ENCODE measurements at places on chromosomes 5 and 9. TPM values are rescaled to one million over a fixed set of nuclear protein-coding genes. Genes with fewer than 3 reads are reported as not detected.

The TMC1 gene
- total RNA-seq = not detected

The ZDHHC12 gene
- 21.2 TPM for total RNA-seq

The GRM6 gene
- not detected for total RNA-seq

The LCN15 gene
- total RNA-seq = not detected

GRCh38 chr9:17480966-17481365 is 97.9 kb upstream of the SH3GL2 start:
- H3K27ac ChIP-seq = no peak overlapping the region
- H3K4me1 ChIP-seq = no peaks in the 10 kb centered on the region
- DNase-seq = peak; percentile 1
- no peak overlapping the region for H3K4me3 ChIP-seq

DNA sequence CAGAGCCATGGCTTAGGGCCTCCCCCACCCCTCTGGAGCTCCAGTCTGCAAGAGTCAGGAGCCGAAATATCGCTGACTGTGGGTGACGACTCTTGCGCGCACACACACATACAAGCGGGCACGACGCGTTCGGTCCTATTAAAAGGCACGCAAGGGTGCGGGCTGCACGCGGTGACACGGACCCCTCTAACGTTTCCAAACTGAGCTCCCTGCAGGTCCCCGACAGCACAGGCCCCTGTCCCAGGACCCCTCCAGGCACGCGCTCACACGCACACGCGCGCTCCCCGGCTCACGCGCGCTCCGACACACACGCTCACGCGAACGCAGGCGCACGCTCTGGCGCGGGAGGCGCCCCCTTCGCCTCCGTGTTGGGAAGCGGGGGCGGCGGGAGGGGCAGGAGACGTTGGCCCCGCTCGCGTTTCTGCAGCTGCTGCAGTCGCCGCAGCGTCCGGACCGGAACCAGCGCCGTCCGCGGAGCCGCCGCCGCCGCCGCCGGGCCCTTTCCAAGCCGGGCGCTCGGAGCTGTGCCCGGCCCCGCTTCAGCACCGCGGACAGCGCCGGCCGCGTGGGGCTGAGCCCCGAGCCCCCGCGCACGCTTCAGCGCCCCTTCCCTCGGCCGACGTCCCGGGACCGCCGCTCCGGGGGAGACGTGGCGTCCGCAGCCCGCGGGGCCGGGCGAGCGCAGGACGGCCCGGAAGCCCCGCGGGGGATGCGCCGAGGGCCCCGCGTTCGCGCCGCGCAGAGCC is at the start of gene GRIN1:
GRIN1 (plus strand) TSS at position 433 of the 746 bp plus-strand sequence. CDS start 333 bp downstream, outside the sequence.
- H3K36me3 ChIP-seq = no peaks in the 10 kb centered on the region
- H3K4me3 ChIP-seq = no peak within 1 kb of the TSS

- no peaks in the 10 kb centered on the region for H3K36me3 ChIP-seq
- H3K4me3 ChIP-seq = no peak overlapping the region
- no peaks in the 10 kb centered on the region for H3K4me1 ChIP-seq
- no peak overlapping the region for H3K27ac ChIP-seq
Measured at GRCh38 chr5:138685193-138685745, 68.0 kb upstream of the CTNNA1 start.

GRCh38 chr9:93066978-93067603 is 8.6 kb downstream of the SUSD3 start:
- no peaks in the 10 kb centered on the region for H3K36me3 ChIP-seq
- DNase-seq = no peak
- no peaks in the 10 kb centered on the region for H3K27me3 ChIP-seq
- no peak overlapping the region for H3K27ac ChIP-seq
- H3K4me3 ChIP-seq = no peak overlapping the region
